ENCODE measurements at places on chromosomes 7 and 10.

DNA sequence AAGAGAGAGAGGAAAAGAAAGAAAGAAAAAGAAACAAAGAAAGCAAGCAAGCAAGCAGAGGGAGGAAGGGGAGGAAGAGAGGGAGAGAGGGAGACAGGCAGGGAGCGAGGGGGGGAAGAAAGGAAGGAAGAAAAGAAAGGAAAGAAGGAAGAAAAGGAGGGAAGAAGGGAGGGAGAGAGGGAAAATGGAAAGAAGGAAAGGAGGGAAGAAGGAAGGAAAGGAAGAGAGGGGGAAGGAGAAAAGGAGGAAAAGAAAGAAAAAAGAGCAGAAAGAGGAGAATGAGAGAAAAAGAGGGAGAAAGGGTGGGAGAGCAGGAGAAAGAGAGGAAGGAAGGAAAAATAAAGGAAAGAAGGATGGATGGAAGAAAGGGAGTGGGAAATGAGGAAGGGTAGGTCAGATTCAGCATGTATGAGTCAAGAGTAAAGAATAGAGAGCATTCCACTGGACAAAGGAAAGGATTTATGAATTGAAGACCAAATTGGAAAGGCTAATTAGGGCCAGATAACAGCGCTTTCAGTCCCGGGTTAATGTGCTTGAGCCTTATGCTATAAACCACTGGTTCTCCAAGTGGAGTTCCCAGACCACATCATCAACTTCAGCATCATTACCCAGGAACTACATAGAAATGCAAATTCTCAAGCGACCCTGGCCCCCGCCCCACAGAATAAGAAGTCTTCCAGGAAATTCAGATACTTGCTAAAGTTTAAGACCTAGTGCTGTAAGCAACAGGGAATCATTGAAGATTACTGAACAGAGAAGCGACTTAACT, 85.1 kb downstream of the C10orf90 start:
- no peaks in the 10 kb centered on the region for H3K36me3 ChIP-seq
- no peak for DNase-seq
- no peak overlapping the region for H3K4me3 ChIP-seq

- no peak overlapping the region for H3K4me3 ChIP-seq
- H3K4me1 ChIP-seq, result no peaks in the 10 kb centered on the region
- H3K36me3 ChIP-seq, result no peaks in the 10 kb centered on the region
- H3K27me3 ChIP-seq, result no peaks in the 10 kb centered on the region
These were observed 15.0 kb upstream of the CADPS2 start for GRCh38 chr7:122901250-122901649.

GRCh38 chr7:35232994-35233393, 20.9 kb downstream of the TBX20 start:
- DNase-seq, result no peak
- no peak overlapping the region for H3K27ac ChIP-seq
- H3K27me3 ChIP-seq, result no peaks in the 10 kb centered on the region
- H3K36me3 ChIP-seq, result no peaks in the 10 kb centered on the region
- H3K4me3 ChIP-seq, result no peak overlapping the region
- no peaks in the 10 kb centered on the region for H3K4me1 ChIP-seq

DNA sequence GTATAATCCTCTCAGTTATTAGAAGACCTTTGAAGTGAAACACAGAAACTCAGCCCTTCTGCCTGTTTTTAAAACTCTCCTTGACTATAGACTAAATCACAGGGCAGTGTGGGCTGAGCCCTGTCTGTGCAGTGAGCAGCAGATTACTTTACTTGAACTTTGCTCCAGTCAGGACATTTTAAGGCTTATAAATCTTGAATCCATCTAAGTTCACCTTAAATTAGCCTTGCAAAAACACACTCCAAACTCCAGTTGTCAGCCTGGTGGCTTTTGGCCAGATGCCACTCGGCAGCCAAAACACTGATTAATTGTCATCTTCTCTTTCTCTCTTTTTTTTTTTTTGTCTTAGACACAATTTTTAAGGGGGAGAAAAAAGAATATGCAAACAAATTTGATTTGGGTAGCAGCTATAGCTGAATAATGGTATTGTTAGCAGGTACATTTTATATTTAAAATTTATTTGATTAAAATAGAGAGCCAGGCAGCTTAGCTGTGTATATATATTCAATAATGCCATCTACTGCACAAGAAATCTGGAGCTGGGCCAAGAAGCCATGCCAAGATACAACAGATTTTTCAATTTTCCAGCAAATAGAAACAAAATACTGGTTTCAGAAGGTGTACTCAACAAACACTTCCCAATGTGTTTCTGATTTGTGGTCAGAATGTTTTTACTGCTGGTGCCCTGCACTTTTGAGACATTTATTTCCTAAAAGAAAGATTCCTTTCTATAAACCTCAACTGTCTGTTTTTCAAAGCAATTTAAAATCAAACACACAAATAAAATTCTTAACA, 247.7 kb downstream of the TFEC start:
- H3K27me3 ChIP-seq, result no peaks in the 10 kb centered on the region
- no peak overlapping the region for H3K4me3 ChIP-seq
- H3K4me1 ChIP-seq, result no peaks in the 10 kb centered on the region
- H3K36me3 ChIP-seq, result no peaks in the 10 kb centered on the region

- peaks cover 36% of the 10 kb centered on the region for H3K27me3 ChIP-seq
- no peak overlapping the region for H3K4me3 ChIP-seq
- no peaks in the 10 kb centered on the region for H3K36me3 ChIP-seq
- no peaks in the 10 kb centered on the region for H3K4me1 ChIP-seq
- DNase-seq, result no peak
These were observed 481.2 kb downstream of the KCNMA1 start for GRCh38 chr10:77156406-77156879.

DNA sequence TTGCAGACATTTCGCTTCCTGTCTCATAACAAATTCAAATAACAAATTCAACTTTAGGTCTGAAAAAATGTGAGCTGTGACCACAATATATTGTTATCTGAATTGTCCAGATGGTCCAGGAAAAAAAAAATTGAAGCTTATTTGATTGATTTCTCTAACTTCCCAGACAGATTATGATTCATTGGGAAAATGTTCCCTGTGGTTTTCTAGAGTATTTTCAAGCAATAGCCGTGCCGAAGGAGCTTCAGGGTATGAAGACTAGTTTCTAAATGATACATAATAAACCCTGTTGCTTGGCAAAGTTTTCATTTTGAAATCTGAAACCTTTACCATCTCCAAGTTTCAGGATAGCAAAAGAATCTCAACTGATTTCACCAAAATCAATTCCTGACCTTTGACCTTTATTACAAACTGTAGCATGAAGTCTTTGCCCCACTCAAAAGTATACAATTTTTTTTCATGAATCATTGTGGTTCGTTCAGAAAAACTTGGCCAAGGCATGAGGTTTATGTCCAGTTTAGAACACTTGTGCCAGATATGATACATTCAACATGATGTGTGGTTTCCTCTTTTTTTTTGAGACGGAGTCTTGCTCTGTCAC, 109.9 kb downstream of the JCAD start:
- H3K4me1 ChIP-seq, result no peaks in the 10 kb centered on the region
- H3K4me3 ChIP-seq, result no peak overlapping the region
- DNase-seq, result no peak

GRCh38 chr10:124323111-124323725, 95.5 kb downstream of the OAT start:
- no peaks in the 10 kb centered on the region for H3K4me1 ChIP-seq
- no peaks in the 10 kb centered on the region for H3K36me3 ChIP-seq
- no peaks in the 10 kb centered on the region for H3K27me3 ChIP-seq
- no peak for DNase-seq
- H3K27ac ChIP-seq, result no peak overlapping the region

GRCh38 chr10:88598055-88598454, 11.5 kb downstream of the LIPJ start:
- H3K4me1 ChIP-seq, result no peaks in the 10 kb centered on the region
- no peak for DNase-seq
- H3K36me3 ChIP-seq, result no peaks in the 10 kb centered on the region
- H3K27ac ChIP-seq, result no peak overlapping the region
- no peaks in the 10 kb centered on the region for H3K27me3 ChIP-seq

DNA sequence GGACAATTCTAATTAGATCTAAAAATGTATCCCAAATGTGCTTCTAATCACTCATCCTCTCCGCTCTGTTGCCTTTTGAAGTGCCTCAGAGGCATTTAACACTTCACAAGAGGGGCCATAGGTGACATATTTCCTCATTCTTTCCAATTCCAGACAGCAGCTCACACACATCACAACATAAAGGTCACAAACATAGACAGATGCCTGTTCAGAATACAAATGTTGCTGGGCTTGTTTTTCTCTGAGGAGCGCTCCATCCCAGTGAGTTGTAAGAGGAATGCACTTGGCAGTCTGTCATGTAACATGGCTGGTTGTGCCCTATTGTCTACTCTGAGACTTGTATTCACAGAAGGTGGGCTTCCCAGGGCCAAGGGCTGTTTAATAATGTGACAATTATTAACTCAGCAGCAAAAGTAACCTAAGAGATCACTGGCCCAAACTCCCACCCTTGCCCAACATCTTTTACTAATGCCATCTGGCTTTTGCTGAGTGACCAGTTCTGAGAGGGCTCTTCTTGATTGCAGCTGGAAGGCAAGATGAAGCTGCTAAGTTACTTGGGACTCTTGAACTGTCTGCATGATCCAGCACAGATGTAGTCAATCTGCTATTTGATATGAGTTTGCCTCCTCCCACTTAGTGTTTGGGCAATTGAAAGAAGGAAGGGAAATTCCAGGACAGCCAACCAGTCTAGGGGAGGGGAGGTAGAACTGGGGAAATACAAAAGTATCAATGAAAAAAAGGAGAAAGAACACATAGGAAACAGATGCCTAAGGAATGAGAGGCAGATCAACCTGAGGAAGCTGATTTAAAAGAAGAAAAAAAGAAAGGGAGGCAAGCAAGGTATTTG, 13.6 kb downstream of the PON2 start:
- DNase-seq, result no peak
- H3K27me3 ChIP-seq, result no peaks in the 10 kb centered on the region
- no peak overlapping the region for H3K27ac ChIP-seq
- no peaks in the 10 kb centered on the region for H3K36me3 ChIP-seq
- no peak overlapping the region for H3K4me3 ChIP-seq
- H3K4me1 ChIP-seq, result no peaks in the 10 kb centered on the region

- H3K27ac ChIP-seq, result no peak overlapping the region
- no peak for DNase-seq
- no peaks in the 10 kb centered on the region for H3K36me3 ChIP-seq
- no peaks in the 10 kb centered on the region for H3K4me1 ChIP-seq
- no peak overlapping the region for H3K4me3 ChIP-seq
- H3K27me3 ChIP-seq, result no peaks in the 10 kb centered on the region
These were observed 26.4 kb downstream of the MACC1 start for GRCh38 chr7:20190560-20191390.

DNA sequence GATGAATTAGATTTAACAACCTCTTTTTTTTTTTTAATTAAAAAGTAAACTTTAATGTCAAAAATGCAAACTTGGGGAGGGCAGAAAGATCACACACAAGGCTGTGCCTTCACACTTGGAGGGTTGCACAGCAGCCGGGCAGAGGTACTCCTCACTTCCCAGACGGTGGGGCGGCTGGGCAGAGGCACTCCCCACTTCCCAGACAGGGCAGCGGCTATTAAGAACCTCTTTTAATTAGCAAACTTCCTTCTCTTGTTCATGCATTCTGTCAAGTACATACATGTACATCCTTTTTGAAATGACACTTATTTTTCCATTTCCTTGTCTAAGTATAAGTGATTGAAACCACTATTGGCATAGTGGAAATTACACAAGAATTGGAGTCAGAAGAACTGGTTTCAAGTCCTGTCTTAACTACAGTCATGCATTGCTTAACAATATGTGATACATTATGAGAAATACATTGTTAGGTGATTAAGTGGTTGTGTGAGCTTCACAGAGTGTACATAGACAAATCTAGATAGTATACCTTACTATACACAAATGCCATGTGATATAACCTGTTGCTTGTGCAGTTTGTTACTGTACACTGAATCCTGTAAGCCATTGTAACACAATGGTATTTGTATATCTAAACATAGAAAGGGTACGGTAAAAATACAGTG, 26.5 kb downstream of the BTRC start:
- DNase-seq, result no peak
- no peaks in the 10 kb centered on the region for H3K27me3 ChIP-seq
- H3K36me3 ChIP-seq, result peaks cover 4% of the 10 kb centered on the region
- no peaks in the 10 kb centered on the region for H3K4me1 ChIP-seq

DNA sequence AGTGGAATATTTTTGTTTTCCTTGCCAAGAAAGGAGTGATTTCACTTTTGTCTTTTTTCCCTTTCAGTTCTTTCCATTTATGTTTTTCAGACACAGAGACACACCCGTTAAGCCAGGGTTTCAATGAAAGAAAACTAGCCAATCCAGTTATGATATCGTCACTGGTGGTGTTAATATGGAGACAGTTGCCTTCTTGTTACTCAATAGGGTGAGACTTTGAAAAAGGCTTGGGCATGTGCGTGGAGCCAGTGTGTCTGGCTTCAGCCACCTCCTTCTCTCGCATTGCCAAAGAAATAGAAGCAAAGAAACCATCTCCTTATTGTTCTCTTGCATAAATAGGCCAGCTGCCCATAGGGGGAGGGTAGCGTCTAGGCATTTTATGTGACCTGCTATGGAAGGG, 84.1 kb upstream of the DLX6 start:
- H3K4me1 ChIP-seq, result no peaks in the 10 kb centered on the region
- DNase-seq, result no peak
- no peak overlapping the region for H3K27ac ChIP-seq
- H3K4me3 ChIP-seq, result no peak overlapping the region

DNA sequence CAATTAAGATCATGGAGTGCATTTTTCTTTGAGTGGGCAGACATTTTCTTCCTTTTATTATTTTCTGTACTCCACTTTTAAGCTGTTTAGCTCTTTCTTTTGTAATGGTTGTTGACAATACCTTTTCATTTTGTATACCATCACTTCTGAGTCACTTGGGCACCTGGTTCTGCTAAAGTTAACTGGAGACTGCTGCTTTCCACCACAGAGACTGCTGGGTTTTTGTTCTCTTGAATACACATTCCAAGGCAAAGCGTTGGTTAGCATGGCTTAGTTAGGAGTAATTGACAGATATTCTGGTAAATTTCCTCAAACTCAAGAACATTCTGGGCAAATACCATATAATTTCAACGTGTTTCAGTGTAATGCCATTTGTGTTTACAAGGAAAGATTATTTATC, 541.9 kb upstream of the CELF2 start:
- H3K4me3 ChIP-seq, result no peak overlapping the region
- no peak overlapping the region for H3K27ac ChIP-seq
- H3K4me1 ChIP-seq, result no peaks in the 10 kb centered on the region
- no peaks in the 10 kb centered on the region for H3K27me3 ChIP-seq

GRCh38 chr7:113424185-113424817, 305.9 kb upstream of the SMIM30 start:
- H3K4me1 ChIP-seq, result peaks cover 4% of the 10 kb centered on the region
- H3K27ac ChIP-seq, result no peak overlapping the region
- H3K4me3 ChIP-seq, result no peak overlapping the region
- H3K27me3 ChIP-seq, result no peaks in the 10 kb centered on the region
- DNase-seq, result no peak

GRCh38 chr7:44484482-44485313, 5.8 kb downstream of the NUDCD3 start:
- peaks cover 16% of the 10 kb centered on the region for H3K4me1 ChIP-seq
- H3K27ac ChIP-seq, result no peak overlapping the region
- H3K27me3 ChIP-seq, result no peaks in the 10 kb centered on the region
- no peak overlapping the region for H3K4me3 ChIP-seq

DNA sequence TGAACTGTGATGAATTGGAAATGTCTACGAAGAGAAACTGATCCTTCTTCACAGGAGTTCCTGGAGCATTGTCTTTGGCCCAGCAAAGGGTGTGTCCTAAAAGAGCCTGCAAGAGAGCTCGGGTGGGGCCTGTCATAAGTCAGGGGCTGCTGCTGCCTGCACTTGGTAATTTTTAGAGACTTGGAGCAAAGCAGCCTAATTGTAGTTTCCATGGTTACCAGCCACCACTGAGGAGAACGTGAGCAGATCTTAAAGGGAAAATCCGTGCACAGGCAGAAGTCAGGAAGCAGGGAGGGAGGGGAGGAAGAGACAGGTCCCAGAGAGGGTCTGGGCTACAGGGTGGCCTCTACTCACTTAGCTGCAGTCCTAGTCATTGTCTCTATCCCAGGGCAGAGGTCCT, 463.6 kb downstream of the PLXNA4 start:
- H3K27ac ChIP-seq, result no peak overlapping the region
- H3K27me3 ChIP-seq, result peaks cover 3% of the 10 kb centered on the region
- no peak overlapping the region for H3K4me3 ChIP-seq
